ENCODE measurements at places on chromosomes 2 and 18.
A peak's percentile ranks its signal among the peaks of the same experiment; 100 is the strongest.

DNA sequence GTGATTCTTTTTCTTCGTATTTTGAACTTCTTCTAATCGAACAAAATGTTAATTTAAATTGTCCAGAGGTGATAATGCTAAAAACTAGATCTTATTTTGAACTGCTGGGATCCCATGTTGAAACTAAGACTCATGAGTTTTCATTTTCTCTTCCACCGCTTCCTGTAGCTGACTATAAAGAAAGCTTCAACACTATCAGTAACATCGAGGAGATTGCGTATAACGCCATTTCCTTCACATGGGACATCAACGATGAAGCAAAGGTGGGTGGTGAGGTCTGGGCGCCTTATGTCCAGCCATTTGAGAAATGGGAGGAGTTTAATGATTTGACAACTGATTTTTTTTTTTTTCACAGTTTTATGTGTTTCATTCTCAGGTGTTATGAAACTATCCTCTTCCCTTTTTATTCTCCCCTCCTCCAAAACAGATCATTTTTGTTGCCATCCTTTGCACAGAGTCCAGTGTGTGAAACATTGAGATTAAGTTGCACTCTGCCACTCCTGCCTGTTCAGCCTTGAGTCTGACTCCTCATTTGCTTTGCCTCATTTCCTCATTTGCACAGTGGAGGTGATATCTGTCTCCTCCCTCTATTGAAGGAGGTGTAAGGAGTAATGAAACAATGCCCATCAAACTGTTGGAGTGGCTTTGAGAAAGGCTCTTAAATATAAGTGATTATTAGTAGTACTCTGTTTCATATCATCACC, 13.8 kb downstream of the GRHL1 start:
- no peak for DNase-seq

DNA sequence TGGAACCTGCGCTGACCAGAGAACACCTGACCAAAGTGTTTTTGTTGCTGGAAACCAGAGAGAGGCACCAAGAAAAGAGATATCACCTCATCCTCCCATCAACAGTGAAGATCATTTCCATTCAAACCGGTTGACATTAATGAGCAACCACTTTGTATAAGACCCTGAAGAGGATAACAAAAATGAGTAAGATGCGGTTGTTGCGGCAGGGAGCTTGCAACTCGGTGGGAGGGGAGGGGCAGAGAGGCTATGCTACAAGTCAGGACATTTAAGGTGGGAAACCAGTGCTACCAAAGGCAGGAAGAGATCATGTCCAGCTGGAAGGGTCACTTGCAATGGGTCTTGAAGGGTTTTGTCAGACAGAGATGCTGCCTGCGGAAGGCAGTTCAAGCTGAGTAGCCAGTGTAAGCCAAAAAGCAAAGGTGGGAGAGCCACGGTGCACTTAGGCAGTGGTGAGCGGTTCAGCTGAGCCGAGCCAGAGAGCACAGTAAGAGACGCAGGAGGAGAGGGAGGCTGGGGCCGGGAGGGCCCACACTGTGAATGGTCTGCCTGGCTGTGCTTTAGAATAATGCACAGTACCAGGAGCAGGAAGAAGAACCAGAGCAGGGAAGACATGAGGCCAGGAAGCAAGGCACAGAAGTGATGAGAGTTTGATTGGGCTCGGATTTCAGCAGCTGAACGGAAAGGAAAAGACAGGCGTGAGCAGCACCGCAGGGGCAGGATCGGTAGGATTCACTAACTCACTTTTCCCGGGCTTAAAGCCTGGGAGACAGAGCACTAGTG, 24.4 kb upstream of the DTNB start:
- no peak for DNase-seq

DNA sequence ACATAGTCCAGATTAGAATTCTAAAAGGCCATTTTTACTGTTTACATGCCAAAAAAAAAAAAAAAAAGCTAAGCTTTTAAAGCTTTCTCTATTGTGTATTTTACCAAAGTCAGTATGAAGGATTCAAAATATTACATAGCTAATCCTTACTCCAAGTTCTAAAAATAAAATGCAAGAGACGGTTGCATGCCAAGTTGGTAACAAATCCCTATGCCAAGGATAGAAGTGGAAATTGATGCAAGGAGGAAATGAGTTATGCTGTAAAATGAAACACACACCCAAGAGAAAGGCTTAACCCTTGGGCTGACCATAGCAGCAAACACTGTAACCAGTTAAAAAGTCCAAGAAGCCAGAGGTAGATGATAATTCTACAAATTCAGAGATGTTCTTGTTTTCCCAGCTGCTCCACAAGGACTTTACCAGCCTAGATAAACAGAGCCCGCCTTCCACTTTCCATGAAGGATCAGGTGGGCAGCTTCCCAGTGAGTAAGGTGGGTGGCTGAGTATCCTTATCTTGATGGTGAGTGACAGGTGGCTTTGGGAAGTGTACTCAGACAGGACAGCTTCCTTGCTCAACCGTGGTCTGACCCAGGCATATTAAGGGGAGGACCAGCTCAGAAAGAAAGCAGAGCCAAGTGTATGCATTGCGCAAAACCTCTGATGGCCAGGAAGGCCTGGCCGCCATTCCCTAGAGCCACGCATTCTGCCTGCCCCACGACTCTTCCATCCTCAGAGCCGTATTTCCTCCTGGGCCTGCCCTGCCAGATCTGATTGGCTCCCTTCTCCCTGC, 34.4 kb downstream of the ATP8B1 start:
- DNase-seq = no peak

DNA sequence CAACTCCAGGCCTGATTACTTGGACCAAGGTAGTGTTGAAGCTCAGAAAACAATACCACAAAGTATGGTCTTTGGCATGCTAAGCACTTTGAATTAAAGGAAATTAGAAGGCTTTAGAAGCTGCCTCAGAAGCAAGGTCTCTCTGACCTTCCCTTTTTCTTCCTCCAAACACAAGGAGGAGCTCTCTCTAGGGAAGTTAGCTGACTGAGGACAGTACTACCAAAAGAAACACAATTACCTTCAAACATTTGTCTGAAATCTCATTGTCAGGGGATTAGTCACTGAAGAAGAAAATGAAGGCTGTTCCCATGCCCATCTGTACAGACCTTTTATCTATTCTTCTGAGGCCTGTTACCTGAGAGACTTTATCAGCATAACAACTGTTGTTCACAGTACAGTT, 279.3 kb downstream of the CDH20 start:
- no peak for DNase-seq

DNA sequence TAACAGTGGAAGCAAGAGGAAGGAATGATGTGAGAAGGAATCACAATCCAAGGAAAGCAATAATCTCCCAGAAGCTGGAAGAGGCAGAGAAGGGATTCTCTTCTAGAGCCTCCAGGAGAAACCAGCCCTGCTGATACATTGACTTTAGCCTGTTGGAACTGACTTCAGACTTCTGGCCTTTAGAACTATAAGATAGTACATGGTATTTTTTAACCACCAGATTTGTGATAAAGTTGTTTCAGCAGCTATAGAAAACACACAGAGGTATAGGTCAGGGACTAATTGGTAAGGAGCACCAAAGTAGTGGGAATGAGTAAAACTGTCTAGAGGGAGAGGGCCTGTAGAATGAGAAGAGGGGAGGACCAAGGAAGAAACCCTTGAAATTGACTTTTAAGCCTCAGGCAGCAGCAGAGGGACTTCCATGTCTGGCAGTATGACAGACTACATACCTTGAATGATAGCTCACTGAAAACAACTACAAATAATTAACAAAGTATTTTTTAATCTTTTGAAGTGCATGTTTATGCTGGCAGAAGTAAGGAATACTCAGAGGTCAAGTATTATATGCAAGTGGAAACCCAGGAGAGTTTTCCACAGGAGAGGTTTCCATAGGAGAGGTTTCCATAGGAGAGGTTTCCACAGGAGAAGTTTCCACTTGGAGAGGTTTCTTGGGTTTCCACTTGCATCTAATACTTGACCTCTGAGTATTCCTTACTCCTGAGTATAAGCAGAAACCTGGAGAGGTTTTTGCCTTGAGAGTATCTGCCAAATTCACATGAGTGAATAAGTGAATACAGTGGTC, 33.8 kb upstream of the TMEM17 start:
- no peak for DNase-seq

DNA sequence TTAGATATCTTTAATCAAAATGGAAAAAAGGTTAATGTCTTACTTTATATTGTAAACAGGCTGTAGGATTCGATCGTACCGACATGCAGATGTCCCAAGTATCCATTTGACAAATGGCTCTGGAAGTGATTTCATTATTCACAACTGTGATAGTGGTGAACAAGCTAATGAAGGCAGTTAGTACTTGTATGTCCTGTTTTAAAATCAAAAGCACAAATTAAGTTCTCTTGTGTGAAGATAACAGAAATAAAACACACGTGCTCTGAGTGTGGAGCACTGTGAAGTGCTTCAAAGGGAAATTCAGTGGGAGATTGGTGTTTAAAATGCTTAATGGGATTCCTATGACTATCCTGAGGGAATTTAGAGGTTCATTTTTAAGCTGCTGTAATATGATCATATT, 8.6 kb upstream of the LRP1B start:
- DNase-seq = no peak

DNA sequence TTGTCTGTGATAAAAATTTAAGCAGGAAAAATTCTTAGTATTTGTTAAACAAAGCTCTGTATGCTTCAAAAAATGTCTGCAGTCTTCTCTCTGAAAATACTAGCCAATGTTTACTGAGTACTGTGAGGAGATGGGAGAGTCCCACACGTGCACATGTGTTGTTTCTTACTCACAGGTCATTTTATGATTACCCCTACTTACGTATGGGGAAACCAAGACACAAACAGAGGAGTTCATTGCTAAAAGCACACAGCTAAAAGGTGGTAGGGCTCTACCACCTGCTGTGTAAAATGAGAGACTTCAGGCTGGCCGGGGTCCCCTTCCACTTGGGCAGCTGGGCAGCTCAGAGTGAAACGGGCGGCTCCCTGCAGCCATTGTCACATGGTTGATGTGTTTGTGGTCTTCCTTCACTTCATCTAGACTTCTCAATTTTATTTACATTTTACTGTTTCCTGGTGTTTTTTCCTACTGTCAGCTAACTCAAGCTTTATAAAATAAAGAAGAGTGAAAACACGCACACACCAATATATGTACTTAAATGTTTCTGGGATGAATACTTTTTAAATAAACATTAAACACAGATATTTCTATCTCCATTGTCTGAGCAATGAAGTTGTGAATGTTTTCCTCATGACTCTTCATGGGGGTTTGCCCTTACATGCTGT, 71.2 kb downstream of the MBP start:
- no peak for DNase-seq

DNA sequence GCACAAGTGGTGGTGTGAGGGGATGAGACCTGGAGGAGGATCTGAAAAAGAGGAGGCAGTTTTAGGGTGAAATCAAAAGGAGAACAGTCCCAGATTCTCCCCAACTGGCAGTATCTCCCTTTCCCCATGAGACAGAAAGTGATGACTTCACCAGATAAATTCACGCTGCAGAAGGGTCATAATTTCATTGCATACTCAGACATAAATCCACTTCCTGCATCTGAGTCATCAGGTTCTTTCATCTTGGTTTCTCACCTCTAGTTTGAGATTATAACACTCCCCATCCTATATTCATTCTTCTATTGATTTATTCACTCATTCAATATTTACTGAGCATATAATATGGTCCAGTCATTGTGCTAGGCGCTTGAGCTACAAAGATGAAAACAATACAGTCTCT, 64.7 kb downstream of the CCDC148 start:
- no peak for DNase-seq

GRCh38 chr18:48950536-48951447, at the start of gene SMAD7:
TSS of gene SMAD7 (minus strand) at chr18:48950965. CDS start at chr18:48950424, 541 bp downstream.
- no peak for DNase-seq

DNA sequence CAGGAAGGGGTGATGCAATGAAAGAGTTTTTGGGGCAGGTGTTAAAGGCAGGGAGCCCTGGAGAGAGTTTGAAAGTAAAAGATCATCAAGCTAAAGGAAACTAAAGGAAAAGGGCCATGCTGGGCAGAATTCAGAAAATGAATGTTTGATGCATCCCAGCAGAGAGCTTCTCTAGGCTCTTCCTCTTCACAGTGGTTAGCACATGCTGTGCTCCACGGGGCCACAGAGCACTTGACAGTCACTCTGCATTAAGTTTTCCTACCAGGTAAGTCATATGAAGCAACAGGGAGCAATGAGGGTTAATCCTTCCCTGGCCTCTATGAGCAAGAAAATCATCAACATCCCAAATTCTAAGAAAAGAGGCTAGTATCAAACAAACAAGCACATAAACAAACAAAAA, 895.2 kb downstream of the TRIB2 start:
- no peak for DNase-seq

DNA sequence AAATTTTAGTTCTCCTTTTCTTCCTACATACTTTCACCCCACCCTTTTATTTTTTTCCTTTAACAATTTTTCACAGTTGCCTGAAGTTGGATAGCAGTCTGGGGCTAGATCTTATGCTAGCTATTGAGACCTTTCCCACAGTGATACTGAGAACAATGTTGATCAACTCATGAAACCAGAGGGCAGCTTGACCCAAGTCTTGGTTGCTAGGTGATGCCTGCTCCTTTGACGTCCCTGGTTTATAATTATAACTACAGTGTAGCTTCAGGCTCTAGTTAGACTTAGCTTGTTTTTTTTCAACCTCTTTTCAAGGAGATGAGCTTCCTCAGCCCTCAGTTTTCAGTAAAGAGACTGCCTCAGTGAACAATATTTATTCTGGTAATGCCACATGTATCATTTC, 648.5 kb downstream of the IRS1 start:
- DNase-seq = no peak

- DNase-seq = peak; percentile 2
These were observed 540.1 kb downstream of the NRXN1 start for GRCh38 chr2:50491541-50492476.

- no peak for DNase-seq
These were observed 1.9 kb downstream of the DNMT3A start for GRCh38 chr2:25339791-25340180.

DNA sequence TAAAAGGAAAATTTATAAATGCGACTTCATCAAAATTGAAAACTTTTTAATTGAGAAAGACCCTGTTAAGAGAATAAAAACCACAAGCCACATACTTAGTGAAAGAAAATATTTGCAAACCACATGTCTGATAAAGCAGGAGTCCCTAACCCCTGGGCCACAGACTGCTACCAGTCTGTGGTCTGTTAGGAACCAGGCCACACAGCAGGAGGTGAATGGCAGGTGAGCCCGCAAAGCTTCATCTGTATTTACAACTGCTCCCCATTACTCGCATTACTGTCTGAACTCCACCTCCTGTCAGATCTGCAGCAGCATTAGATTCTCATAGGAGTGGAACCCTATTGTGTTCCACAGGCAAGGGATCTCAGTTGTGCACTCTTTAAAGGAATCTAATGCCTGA, 95.5 kb upstream of the CRACDL start:
- no peak for DNase-seq

DNA sequence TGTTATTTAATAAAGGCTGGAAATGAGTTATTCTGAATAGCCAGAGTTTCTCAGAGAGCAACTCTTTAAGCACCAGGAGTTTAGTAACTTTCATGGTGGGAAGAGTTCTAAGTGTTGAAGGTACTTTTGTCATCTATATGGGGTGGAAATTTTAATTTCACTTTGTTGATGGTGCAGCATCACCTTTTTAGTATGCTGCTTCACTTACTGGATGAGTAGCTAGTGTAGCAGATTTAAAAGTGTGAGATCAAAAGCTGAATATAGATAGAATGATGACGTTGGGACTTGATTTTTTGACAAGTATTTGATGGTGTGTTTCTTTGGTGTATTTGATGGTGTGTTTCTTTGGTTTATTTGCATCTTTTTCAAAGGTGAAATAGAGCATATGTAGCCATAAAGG, 47.3 kb downstream of the MAP4K4 start:
- no peak for DNase-seq
